ENCODE measurements at places on chromosomes 2 and 18.

GRCh38 chr2:40403233-40403836 lies 48.6 kb downstream of the SLC8A1 start:
- DNase-seq, result no peak

- DNase-seq, result no peak
Measured at GRCh38 chr18:6521803-6522418, 107.2 kb upstream of the L3MBTL4 start.

- DNase-seq, result no peak
Measured at GRCh38 chr2:235827585-235827992, 333.7 kb downstream of the AGAP1 start.

GRCh38 chr2:202382684-202383083 lies 6.6 kb downstream of the BMPR2 start:
- DNase-seq, result no peak

- no peak for DNase-seq
Measured at GRCh38 chr2:58268685-58269084, 27.6 kb upstream of the FANCL start.

- DNase-seq, result no peak
Measured at GRCh38 chr2:239779584-239779983, 245.6 kb downstream of the NDUFA10 start.

GRCh38 chr2:134513465-134513804 lies 205.4 kb downstream of the TMEM163 start:
- DNase-seq, result no peak

Measured in nucleus accumbens (tissue), 56 donors.